ENCODE measurements at places on chromosomes 2 and 18. TPM values are rescaled to one million over a fixed set of nuclear protein-coding genes. Genes with fewer than 3 reads are reported as not detected.

- DNase-seq: no peak
Observed at GRCh38 chr2:62112179-62112578, 83.7 kb upstream of the B3GNT2 start.

DNA sequence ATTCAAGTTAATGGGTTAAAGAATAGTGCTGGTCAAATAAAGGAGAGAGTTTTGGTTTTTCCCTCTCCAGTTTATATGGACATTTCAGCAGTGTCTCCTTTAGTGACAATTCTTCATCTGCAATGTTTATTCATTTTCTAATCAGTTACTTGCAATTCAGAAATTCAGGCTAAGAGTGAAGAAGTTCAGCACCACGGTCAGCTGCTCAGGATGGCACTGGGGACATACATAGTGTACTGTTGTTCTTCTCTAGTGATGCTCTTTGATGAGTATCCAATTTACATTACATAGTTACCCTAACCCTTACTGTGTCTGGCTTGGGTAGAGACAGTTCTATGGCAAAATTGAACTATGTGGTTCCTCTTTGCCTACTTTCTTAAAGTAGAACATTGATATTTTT lies 412.7 kb downstream of the CNTNAP5 start:
- no peak for DNase-seq

DNA sequence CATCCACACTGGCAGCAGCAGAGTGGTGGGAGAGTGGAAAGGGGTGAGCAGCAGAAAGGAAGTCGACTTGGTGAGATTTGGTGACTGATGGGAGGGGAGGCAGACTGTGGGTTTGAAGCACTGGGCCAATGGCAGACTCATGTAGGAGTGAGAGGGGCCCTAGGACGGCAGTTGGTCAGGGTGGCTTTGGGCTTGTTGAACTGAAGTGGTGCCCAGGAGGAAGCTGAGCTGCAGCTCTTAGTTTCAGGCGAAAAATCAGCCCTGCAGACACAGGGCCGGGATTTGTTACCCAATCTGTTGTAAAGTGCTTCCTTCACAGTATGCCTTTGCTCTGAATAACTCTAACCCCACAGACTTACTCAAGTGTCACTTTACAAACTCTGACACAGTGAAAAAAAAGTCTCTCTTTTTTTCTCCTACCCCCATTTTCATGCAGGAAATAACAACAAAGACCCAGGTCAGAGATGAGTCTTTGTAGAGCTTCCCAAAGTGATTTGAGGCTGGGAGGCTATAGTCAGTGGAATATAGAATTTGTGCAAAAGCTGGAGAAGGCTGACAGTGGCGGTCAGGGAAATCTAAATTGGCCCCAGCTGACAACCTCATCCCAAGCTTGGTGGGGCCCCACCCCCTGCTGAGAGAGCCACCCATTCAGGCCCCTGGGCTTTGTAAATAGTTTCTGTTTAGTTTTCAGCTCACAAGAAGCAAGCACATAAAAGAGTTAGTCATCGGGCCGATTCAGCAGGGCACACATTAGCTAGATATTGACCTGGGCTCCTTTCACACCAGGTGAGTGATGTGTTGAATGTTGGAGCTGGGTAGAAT lies 226.9 kb downstream of the VAPA start:
- no peak for DNase-seq

- no peak for DNase-seq
Observed at GRCh38 chr2:102498414-102498813, 25.4 kb downstream of the SLC9A4 start.

- no peak for DNase-seq
Observed at GRCh38 chr2:43183743-43184142, 42.7 kb downstream of the ZFP36L2 start.

GRCh38 chr18:62928326-62928725 lies 213.0 kb downstream of the PHLPP1 start:
- DNase-seq: no peak

- no peak for DNase-seq
Observed at GRCh38 chr18:47871288-47871687, 59.2 kb downstream of the SMAD2 start.

The CFAP65 gene
- total RNA-seq: not detected

DNA sequence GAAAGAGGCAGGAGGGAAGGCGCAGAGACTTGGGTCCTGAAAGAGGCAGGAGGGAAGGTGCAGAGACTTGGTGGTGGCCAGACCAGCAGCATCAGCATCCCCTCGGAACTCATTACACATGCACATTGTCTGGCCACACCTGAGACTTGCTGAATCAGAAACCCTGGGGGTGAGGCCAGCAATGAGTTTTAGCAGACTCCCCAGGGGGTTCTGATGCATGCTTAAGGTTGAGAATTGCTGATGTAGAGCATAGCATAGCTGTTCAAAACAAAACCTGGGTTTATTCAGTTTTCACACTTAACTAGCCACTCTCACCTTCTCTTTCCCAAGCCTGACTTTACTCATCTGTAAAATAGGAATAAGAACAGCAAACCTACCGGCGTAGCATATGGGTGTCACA lies 122.9 kb downstream of the MRO start:
- no peak for DNase-seq

DNA sequence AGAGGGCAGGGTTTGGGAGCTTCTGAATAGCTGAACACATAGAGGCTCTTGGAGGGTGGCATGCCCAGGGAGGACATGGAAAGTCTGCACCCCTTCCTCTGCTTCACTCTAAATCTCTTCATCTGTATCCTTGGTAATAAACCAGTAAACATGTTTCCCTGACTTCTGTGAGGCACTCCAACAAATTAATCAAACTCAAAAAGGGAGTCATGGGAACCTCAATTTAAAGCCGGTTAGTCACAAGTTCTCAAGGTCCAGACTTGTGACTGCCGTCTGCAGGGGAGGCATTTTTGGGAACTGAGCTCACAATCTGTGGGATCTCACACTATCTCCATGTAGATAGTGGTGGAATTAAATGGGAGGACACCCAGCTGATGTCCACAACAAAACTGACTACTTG lies 33.1 kb upstream of the STON1 start:
- DNase-seq: no peak

- no peak for DNase-seq
Observed at GRCh38 chr2:69469784-69470183, 32.5 kb upstream of the NFU1 start.

- DNase-seq: no peak
Observed at GRCh38 chr2:19543663-19544383, 185.4 kb upstream of the OSR1 start.

DNA sequence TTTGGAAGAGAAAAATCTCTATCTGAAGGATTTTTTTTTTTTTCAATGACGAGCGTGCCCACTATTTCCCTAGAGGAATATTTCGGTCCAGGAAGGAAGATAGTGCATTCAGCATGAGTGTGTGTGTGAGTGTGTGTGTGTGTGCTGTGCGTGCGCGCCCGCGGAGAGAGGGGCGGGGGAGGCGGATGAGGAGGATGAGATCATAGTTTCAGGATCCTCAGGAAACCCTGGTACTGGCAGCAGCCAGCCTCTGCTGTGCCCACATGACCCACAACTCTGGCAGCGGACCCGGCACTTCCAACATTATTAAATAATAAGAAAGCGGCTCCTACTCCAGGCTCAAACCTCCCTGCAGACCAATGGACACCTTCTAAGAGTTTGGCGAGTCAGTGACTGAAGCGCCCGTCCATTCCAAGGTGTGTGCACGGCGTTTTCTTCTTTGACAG lies 217.0 kb upstream of the DTNA start:
- no peak for DNase-seq

The COLEC11 gene
- 1.9 TPM for total RNA-seq

DNA sequence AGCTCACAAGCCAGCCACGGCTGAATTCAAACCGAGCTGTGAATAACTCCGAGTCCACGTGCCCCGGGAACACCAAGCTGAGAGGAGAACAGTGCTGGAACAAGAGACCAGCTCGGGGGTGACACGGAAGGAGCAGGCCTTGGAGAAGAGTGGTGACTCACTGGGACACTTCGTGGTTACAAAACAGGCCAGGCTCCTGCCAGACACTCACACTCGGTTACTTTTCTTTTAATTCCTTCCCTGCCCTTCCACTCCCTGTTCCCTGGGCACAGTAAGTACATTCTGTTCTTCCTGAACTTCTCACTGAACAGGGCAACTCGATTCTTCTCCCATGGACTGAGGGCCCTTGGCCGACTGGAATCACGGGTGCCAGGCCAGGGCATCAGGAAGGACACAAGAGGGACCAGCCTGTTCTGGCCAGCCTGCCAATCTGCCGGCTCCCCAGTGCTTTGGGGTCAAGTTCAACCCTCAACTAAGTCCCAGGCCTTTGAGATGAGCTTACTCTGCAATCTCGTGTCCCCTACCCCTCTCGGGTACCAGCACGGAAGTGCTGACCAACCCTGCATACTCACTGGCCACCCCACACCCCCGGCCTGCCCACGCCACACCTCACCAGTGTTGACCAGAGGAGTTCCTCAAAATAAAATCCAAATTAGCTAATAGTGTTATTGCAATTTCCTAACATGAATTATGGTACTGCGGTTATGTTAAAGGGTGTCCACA lies 87.5 kb downstream of the TFCP2L1 start:
- DNase-seq: no peak

DNA sequence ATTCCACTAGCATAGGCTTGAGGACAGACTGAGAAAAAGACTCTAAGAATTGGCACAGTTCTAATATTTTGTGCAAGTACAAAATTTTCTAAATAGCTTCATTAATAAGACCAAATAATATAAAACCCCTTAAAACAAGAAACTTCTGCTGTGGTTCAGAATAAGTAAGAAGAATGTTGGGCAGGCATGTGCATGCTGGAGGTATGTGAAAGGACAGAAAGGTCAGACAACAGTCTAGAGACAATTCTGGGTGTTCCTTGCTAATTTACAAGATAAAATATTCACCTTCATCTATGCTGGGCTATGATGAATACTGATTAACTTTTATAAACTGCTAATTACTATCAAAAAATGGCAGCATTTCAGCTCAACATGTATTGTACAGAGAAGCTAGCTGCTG lies 14.9 kb downstream of the CEBPZOS start:
- no peak for DNase-seq

Data from naive thymus-derived CD8-positive, alpha-beta T cell (primary cell).